Central memory CD4-positive, alpha-beta T cell (primary cell): ENCODE measurements at places on chromosomes 13 and 19.
A peak's percentile ranks its signal among the peaks of the same experiment; 100 is the strongest.

DNA sequence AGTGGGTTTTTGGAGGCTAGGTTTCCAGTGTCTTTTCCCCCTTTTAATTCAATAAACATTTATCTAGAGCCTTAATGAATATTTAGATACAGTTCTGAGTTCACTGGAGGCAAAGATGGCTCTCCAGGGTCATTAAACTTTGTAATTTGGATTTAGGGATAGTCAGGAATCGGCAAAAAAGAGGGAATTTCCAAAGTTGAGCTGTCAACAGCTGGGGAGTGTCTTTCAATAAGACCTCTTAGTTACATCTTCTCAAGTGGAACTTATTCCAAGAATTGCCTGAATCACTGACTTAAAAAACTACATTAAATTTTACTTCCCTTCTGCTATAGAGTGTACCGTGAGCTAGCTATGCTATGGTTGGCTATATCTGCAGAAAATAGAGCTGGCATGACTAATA is 2.0 kb downstream of the LRCH1 start:
- DNase-seq: no peak

DNA sequence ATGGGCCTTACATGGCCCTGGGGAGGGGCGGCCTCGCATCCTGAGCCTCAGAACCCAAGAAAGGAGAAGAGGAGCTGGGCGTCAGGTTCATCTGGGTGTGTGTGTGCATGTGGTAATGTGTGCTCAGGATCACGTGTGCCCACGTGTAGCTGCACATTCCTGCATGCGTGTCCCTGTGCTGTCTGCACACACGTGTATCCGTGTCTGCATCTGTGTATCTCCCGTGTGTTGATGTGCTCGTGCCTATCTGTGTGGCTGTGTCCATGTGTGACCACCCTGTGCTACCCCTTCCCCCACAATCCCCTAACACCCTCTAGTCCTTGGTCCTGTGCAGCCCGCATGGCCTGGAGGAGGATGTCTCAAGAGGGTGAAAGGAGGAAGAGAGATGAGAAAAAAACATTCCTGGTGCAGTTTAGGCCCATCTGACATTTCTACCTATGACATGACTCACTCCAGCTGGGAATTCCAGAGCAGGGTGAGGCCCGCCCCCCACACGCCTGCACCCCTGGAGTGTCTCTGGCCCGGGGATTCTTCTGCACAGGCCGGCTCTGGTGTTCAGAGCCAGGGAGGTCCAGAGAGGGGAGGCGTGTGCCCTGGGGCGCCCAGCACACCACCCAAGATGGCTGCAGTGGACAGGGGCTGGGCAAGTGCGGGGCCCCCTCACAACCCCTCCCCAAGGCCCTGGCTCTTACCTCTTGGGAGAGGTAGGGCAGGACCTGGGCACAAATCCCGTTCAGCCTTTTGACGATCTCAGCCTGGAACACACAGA is 7.1 kb downstream of the TLE5 start:
- DNase-seq: no peak

GRCh38 chr19:57161985-57162539 is 5.2 kb downstream of the DUXA start:
- DNase-seq: no peak

DNA sequence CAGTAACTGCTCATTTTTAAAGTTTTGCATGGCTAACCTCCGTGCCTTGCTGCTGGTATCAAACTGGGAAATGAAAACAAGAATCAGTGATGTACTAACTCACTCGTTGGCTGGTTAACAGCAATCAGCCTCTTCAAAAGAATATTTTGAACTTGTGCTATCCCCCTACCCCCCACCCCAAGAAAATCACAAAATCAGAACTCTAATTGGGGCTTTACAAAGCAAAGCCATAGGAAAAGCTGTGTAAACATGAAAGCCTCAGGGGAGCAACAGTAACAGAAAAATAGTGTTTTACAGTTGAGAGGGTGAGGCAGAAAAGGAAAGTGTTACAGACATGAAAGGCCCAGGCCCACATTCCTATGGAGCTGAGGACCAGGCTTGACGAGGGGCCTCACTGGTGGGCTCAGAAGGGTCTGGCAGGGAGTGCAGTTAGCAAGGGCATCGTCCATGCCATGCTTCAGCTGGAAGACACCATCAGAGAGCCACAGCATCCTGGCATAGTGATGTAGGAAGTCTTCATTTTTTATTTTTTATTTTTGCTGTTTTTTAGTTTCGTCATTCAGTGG is 217.6 kb downstream of the PCCA start:
- DNase-seq: no peak

GRCh38 chr13:33606692-33607091 is 211.3 kb upstream of the RFC3 start:
- DNase-seq: no peak

DNA sequence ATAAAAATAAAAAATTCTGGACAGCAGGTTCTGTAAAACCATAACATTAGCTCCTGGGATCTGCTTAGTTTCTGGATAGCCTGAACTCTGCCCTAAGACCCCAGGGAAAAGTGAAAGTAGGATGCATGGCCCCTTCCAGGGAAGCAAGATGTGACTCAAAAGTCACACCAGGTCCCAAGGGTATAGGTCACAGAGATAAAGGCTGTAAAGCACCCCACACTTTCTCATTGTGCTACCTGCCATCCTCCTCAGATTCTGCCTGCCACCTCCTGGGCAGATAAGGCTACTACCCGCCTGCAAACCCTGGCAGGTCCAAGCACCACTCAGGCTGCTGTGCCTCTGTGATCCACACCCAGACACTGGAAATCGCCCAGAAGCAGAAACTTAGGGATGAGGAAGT is 20.6 kb downstream of the FFAR2 start:
- peak; percentile 62 for DNase-seq

- DNase-seq: no peak
Observed at GRCh38 chr13:23701636-23702035, 131.4 kb downstream of the TNFRSF19 start.

GRCh38 chr19:20271215-20271926 is 104.4 kb downstream of the ZNF486 start:
- DNase-seq: no peak

DNA sequence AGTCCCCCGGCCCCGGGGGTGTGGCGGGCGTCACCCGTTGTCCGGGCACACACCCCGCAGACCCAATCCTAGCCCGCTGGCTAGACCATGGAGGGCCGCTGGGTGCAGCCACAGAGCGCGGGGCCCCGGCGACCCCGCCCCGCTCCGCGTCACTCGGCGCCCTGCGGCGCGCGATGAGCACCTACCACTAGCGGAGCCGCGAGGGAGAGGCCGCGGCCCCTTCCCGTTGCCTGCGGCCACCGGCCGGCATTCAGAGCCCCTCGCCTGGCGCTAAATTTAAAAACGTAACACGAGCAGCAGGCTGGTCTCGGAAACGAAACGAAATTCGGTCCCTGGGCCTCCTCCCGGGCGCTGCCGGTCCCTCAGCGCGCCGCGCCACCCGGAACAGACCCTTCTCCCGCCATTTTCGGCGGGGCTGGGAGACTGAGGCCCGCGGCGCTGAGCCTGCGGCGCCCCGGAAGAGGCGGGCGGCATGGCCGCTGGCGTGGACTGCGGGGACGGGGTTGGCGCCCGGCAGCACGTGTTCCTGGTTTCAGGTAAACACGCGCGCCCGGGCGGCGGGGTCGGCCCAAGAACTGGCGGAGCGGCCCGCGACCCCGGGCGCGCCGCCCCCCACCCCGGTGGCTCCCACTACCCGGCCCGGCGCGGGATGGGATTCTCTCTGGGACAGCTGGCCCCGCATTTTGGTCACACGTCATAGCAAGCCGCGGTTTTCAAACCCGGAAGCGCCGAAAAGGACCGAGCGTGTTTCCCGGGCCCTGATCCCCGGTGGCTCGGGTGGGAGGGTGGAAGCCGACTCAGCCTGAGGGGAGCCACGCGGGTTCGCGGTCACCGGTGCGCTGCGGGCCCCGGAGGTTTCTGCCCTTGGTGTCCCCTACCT is at the start of gene RNASEH2B:
TSS of gene RNASEH2B (plus strand) at position 187 of the 880 bp plus-strand sequence. CDS start at position 473, 286 bp downstream.
- DNase-seq: peak; percentile 77

GRCh38 chr19:18807861-18808331 is 16.8 kb upstream of the COMP start:
- DNase-seq: no peak

GRCh38 chr19:5035793-5036697 is 67.1 kb downstream of the KDM4B start:
- no peak for DNase-seq

DNA sequence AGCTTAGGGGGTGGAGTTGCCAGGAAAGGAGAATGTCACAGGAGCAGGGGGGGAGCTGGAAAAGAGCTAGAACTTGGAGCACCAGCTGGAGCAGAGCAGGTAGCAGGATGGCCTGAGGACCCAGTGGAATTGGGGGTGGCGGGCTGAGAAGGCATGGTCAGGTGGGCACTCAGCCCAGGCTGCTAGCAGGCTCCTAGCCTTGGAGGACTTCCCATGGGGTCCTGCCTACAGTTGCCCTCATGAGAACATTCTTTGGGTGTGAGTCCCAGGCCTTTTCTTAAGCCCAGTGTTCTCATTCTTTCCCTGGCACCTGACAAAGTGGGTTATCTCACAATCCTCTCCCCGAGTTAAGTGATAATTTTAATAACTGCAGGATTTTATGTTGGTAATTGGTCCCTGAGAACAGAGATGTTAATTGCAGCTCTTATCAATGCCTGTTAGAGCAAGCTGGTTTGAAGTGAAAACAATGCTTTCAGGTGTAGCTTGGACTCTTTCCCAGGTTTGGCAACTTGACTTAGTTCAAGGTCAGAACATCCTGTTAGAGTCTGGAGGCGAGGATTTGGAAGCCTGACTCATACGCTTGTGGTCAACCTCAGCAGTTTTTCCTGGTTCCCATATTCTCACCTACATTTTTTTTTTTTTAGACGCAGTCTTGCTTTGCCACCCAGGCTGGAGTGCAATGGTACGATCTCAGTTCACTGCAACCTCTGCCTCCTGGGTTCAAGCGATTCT is 18.1 kb upstream of the OLFM4 start:
- DNase-seq: no peak

GRCh38 chr19:5893907-5894703 is 9.5 kb downstream of the NDUFA11 start:
- DNase-seq: no peak

- DNase-seq: no peak
Observed at GRCh38 chr13:48873587-48873986, 102.1 kb upstream of the FNDC3A start.

- DNase-seq: peak; percentile 21
Observed at GRCh38 chr19:28710278-28710677, 502.7 kb downstream of the UQCRFS1 start.

GRCh38 chr13:111225810-111226546 is 94.5 kb upstream of the TEX29 start:
- DNase-seq: no peak

GRCh38 chr19:55275851-55276719 is 3.8 kb downstream of the HSPBP1 start:
- DNase-seq: no peak

- DNase-seq: peak; percentile 54
Observed at GRCh38 chr19:34662919-34663318, 14.0 kb downstream of the SCGB2B2 start.

GRCh38 chr13:91193358-91193757 is 154.1 kb upstream of the MIR17HG start:
- DNase-seq: no peak

GRCh38 chr13:113982296-113982661 is 8.4 kb upstream of the C13orf46 start:
- DNase-seq: no peak

DNA sequence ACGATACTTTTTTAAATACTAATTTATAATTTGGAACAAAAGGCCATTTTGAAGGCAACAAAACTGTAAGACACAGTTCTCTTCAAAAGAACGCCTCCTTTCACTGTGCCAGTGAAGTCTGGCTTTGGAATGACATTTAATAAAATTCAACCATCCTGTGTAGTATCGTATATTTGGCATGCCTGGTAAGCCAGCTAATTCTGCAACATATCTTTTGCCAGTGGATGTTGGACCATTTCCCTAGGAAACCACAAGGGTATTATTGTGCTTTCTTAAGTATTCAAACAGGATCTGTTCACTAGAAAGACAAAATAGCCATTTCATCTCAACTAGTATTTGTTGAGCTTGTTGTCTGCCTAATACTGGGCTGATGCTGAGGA is 111.6 kb downstream of the RGCC start:
- DNase-seq: no peak

GRCh38 chr13:80255946-80256345 is 85.0 kb downstream of the SPRY2 start:
- no peak for DNase-seq

GRCh38 chr13:27619093-27619727 is 1.1 kb downstream of the LNX2 start:
- no peak for DNase-seq

- DNase-seq: no peak
Observed at GRCh38 chr13:99648927-99649326, 147.7 kb downstream of the TM9SF2 start.

GRCh38 chr13:103287659-103288058 is 221.4 kb upstream of the SLC10A2 start:
- DNase-seq: no peak

DNA sequence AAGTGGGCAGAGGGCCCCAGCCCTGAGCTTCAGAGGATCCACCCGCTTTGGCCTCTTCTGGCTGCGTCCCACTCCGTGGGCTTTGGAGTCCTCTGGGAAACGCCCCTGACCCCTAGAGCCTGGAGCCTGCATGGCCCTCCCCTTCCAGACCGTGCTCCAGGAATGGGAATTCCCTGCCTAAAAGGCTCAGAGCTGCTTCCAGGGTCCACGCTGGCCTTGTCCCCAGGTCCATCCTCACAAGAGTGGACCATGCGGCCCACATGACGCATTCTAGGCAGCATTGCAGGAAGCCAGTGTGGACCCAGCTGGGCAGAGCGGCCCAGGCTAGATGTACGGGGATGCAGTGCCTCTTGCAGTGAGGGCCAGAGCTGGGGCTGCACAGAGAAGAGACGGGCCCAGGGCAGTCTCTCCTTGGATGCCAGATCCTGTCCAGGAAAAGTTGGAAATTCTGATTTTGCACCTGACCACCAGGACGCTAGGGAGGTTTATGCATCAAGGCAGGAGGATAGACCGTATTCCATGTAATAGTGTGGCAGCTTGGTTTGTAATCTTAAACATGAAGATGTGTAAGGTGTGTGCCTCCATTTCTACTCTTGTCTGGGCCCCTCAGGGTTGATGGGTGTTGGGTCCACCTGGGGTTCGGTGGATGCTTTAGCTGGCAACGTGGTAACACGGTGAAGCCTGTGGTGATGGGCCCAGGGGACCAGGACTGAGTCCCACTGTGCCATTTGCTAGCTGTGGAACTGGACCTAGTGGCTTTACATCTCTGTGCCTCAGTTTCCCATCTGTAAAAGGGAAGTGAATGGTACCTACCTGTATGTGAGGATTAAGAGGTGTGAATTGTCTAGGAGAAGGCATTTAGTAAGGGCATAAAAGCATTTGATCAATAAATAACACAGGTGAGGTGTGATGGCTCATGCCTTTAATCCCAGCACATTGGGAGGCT is 14.8 kb upstream of the FXYD3 start:
- DNase-seq: no peak

DNA sequence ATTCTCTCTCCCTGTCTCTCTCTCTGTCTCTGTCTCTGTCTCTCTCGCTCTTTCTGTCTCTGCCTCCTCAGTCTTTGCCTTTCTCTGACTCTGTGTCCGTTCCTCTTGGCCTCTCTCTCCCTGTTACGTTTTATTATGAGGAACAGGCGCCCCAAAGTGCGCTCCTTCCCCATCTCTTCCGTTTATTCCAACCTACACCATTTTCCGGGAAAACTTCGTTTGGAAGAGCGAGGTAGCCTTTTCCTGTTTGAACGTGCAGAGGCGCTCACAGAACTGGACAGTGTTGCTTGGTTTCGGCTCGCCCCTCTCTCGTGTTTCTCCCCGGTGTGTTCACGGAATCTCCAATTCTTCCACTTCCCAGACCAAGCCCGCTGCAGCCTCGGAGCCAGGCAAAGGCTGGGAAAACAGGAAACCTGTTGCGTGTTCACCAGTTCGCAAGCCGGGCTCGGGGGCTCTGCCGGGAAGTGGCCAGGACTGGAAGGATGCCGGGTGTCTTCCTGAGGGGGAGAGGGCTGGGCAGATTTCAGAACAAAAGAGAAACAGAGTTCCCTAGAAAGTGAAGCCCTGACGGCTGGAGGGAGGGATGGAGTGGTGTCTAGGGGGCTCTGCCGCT is 605 bp downstream of the TMEM255B start:
- DNase-seq: no peak
